Muscle of leg (tissue), 16 donors: ENCODE measurements at places on chromosomes 6 and 20. TPM values are rescaled to one million over a fixed set of nuclear protein-coding genes. Genes with fewer than 3 reads are reported as not detected.

DNA sequence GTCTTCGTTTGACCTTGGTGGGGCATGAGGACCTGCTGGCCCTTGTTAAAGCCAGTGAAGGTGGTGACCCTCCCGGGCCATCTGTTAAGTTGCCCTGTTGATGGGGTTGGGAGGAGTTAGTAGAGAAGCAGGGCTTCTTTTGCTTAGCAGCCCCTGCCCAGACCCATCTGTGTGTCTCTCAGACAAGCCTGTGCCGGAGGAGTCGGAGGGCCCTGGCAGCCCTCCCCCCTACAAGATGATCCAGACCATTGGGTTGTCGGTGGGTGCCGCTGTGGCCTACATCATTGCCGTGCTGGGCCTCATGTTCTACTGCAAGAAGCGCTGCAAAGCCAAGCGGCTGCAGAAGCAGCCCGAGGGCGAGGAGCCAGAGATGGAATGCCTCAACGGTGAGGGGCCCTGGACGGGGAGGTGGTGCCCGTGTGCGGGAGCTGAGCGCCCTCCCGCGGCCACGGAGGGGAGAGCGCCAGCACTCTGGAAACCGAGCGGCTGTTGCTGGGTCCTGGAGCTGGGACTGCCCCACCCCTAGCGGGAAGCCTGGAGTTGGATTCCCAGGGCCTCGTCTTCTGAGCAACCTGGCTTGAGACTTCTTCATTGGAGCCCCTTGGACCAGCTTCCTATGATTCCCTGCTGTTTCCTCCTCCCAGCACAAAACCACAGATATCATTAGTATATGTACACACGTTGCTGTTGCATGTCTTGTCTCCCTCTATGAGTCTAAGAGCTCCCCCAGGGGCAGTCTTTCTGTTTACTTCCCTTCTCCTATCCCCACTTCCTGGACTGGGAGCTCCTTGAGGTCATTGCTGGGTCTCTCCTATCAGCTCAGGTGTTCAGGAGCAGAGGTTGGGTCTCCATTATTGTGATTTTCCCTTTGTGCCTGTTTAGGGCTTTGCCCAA lies 27.6 kb upstream of the SRF start:
- peak; percentile 97 for DNase-seq

DNA sequence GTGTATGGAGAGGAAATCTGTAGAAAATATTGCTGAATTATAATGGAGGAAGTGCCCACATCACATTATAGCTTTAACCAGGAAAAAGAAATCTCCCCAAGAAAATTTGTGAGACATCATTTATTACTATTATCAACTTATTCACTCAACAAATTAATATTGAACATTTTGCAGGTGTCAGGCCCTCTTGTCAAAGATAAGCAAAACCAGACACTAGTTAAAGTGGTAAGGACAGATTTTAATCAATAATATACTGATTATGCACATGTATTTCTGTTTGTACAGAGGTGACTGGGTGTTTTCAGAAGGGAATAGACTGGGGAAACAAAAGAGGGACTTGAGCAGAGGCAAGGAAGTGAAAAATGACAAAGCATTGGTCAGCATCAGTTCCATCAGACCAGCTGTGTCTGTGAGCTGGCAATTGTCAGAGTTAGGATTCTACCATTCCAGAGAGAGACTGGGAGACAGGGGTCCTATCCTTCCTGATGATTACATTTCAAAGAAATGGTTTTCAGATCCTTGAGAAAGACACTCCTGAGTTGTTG lies 519.2 kb downstream of the UTRN start:
- no peak for DNase-seq

DNA sequence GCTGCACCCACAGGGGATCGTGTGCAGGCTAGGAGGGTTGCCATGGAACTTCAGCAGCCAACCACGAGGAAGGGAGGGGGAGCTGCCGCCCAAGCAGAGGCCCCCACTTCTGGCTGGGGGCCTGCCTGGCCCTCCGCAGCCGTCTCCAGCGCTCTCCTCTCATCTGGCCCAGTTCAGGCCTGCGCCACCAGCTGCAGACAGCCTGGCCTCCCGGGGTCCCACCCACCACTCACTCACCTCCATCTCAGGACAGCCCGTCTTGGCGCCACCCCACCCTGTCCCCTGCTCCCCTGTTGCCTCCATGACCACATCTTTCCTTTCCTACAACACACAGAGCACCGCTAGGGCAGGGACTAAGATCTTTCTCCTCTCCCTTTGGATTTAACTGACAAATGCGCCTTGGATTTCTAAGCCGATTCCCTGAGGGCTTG lies 98.7 kb downstream of the ANKRD60 start:
- DNase-seq = peak; percentile 64

- peak; percentile 67 for DNase-seq
Measured at GRCh38 chr6:156832231-156832647, 55.1 kb downstream of the ARID1B start.

DCDC2 gene
- 0.44 TPM for polyA plus RNA-seq

GRCh38 chr6:157227202-157228166 lies 95.8 kb downstream of the TMEM242 start:
- DNase-seq = no peak

DNA sequence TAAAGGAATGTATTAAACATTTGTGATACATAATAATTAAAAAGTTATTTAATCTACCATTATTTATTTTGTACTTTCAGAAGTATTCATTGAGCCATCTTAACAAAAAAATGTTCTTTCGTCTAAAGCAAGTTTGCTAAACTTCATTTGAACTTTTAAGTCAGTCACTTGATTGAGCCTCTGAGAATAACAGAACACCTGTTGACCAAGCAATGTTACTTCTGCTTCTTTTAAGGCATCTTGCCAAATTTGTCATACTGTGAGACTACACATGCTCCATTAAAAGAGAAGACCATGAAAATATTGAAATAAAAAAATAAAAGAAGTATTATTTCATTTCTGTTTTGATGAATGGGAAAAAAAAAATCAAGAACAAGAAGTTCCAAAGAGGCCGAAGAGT lies 141.8 kb upstream of the BMP5 start:
- peak; percentile 71 for DNase-seq

DNA sequence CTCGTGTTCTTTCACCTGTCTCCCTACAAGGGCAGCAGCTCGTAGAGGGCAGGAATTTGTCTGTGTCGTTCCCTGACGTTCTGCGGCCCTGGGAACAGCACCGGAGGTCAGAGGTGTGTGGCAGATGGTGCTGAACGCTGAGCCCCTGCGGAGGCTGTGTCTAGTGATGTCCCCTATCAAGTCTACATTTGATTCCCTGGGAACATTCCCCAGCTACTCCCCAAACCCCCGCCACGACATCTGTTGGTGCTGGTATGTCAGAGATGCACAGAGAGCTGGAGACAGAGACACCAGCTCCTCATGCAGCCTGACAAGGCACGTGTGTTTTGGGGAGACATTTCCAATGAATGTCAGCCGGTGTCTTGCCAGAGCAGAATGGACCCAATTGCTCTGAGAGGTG lies 7.7 kb downstream of the PMEPA1 start:
- no peak for DNase-seq
